ENCODE measurements at places on chromosomes 12 and 14. TPM values are rescaled to one million over a fixed set of nuclear protein-coding genes. Genes with fewer than 3 reads are reported as not detected.

The MRPS35 gene
- total RNA-seq = 59.8 TPM

The C12orf50 gene
- 0.07 TPM for total RNA-seq

The KRT71 gene
- not detected for total RNA-seq

The TEX52 gene
- 0.17 TPM for total RNA-seq

The C1QL4 gene
- total RNA-seq = not detected

The MMP19 gene
- total RNA-seq = not detected

The SLC4A8 gene
- total RNA-seq = 2.6 TPM

The PACS2 gene
- total RNA-seq = 28.2 TPM

The ACSM4 gene
- total RNA-seq = not detected

The RPL10L gene
- total RNA-seq = not detected

The OR6C2 gene
- total RNA-seq = not detected

The ADGRD1 gene
- 0.59 TPM for total RNA-seq

The ANO2 gene
- not detected for total RNA-seq

The NINJ2 gene
- total RNA-seq = 4.8 TPM

The EGLN3 gene
- 11.2 TPM for total RNA-seq

The C12orf60 gene
- 2.1 TPM for total RNA-seq

The MANSC4 gene
- total RNA-seq = not detected

The INHBE gene
- total RNA-seq = 0.22 TPM

The KSR2 gene
- total RNA-seq = 0.08 TPM

The INHBC gene
- not detected for total RNA-seq

The DDHD1 gene
- 85.5 TPM for total RNA-seq

The LRIG3 gene
- not detected for total RNA-seq

The IL31 gene
- 5.5 TPM for total RNA-seq

The CLEC4A gene
- total RNA-seq = 1.3 TPM

The NKX2-8 gene
- total RNA-seq = not detected

The PLEKHH1 gene
- total RNA-seq = 2.4 TPM

The WIF1 gene
- not detected for total RNA-seq

The GPR137C gene
- 0.34 TPM for total RNA-seq

The PTPRQ gene
- total RNA-seq = not detected

The FBLN5 gene
- total RNA-seq = 1.2 TPM

The EFCAB11 gene
- total RNA-seq = 6.0 TPM

The DIO3 gene
- not detected for total RNA-seq

The BMP4 gene
- total RNA-seq = not detected

The SLC41A2 gene
- 16.4 TPM for total RNA-seq

Measured in activated T-helper 1 cell treated with anti-CD3 and anti-CD28 coated beads, Interleukin-12 subunit alpha, Interleukin-12 subunit beta, Interleukin-2, Interleukin-4 antibody, amounts not matched to agents 30 ng/mL and 10 ng/mL and 1 ng/mL, durations not matched to agents 14 hours and 24 hours and 36 hours (primary cell).